Hematopoietic multipotent progenitor cell treated with erythropoietin and hydrocortisone succinate and interleukin-3 and kit ligand, for 8 days (in vitro differentiated cells): ENCODE measurements at places on chromosomes 13 and 19.

GRCh38 chr13:27188239-27188638 lies 16.6 kb upstream of the USP12 start:
- DNase-seq = no peak

DNA sequence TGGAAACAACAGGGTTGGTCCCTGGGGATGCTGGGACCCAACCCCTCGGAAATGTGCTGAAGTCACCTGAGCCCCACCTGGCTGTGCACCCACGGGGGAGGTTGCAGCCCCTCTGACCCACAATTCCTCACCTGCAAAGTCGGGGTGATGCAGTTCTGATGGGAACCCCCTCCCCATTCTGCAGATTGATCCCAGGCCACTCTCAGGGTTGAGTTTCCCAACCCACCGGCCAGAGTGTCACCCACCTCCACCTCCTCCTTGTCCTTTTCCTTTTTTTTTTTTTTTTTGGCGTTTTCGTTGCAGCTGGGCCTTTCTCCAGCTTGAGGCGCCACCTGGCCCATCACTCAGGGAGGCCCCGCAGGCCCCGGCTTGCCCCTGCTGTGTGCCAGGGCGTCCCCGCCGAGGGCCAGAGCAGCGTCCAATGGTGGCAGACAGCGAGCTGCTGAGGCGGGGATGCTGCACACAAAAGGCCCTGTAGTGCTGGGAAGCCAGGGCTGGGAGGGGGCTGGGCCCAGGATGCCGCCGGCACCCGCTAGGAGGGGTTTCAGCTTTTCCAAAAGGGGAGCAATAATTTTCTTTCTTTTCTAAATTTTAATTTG lies 4.6 kb downstream of the PIK3R2 start:
- peak; percentile 55 for DNase-seq

- no peak for DNase-seq
Observed at GRCh38 chr13:113122550-113123225, at the start of gene F10. Gene F10 (plus strand): TSS chr13:113122799. CDS start chr13:113122856, 57 bp downstream.

GRCh38 chr13:26968431-26969341 lies 202.9 kb downstream of the USP12 start:
- DNase-seq = no peak

- DNase-seq = no peak
Observed at GRCh38 chr19:6772866-6773322, 386 bp downstream of the VAV1 start.

- DNase-seq = peak; percentile 51
Observed at GRCh38 chr13:62320129-62321108, 904.8 kb upstream of the PCDH20 start.

DNA sequence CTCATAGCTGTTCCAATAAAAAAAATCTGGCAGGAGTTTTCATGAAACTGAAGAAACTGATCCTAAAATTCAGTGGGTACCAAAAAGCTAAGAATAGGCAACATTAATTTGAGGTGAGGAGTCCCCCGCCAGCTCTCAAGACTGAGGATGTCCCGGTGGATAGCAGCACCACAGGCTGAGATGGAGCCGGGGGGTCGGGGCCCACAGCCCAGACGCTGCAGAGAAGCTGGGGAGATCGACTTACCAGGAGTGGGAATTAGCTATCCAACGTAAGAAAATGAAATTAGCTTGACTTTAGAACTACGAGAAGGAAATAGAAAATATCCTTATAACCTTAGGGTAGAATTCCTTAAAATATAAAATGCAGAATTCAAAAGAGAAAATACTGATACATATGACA lies 23.2 kb upstream of the DCUN1D2 start:
- no peak for DNase-seq

- no peak for DNase-seq
Observed at GRCh38 chr19:6056801-6057650, 53.3 kb downstream of the RFX2 start.

GRCh38 chr19:46772170-46773017 lies 16.0 kb downstream of the SLC1A5 start:
- no peak for DNase-seq

GRCh38 chr19:35144600-35145436 lies 1.8 kb downstream of the FXYD7 start:
- peak; percentile 72 for DNase-seq

DNA sequence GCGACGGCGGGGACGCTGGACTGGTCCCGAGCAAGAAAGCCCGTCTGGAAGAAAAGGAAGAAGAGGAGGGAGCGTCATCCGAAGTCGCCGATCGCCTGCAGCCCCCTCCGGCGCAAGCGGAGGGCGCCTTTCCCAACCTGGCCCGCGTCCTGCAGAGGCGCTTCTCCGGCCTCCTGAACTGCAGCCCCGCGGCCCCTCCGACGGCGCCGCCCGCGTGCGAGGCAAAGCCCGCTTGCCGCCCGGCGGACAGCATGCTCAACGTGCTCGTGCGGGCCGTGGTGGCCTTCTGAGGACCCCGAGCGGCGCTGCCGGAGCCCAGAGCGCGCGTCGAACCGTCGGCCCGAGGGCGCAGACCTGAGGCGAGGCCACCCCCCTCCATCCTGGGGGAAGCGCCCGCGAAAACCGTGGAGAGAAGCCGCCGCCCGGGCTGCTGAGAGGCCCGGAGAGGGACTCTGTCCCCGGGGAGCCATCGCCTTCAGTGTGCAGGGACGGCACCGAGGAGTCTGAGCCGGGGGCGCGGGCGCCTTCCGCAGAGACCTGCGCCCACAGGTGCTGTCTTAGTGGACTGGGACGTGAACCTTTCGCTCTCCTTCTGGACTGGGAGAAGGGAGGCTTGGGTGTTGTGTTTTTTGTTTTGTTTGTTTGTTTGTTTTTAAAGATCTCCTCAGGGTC lies 3.5 kb downstream of the IER2 start:
- peak; percentile 42 for DNase-seq

GRCh38 chr19:19531951-19532805 lies 3.5 kb downstream of the YJEFN3 start:
- DNase-seq = peak; percentile 69

GRCh38 chr19:3108775-3109174 lies 14.6 kb downstream of the GNA11 start:
- DNase-seq = peak; percentile 70

DNA sequence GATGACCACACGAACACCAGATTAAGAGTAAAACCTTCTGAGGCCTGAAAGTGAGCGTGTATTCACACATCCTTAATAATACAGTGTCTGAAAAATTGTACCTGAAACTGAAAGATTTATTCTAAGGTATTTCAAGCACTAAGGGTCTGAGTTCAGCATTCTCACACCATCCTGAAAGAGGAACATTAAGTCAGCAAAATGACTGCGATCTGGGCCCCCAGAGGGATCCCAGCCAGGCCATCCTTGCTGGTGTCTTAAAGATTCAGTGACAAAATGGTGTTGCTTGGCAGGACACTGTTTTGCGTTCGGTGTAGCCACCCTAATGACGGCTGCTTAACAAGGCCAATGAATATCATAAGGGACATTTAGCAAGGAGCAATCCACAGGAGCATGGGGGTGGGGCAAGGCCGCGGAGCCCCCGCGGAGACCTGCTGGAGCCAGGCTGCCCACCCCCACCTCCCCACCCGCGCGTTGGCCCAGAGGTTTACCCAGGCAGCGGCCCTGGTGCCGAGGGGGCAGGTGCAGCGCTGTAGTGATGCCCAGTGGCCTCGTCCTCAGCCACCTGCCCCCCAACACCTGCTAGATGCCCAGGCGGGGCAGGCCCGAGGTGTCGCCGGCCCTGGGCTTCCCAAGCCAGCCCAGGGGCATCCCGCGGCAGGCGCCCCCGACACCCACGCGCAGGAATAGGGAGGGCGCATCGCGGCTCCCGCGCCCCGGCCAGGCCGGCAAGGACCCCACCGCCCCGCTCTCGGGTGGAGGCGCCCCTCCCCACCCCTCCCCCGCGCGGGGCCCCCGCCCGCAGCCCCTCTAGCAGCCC lies 742 bp downstream of the NALCN start:
- DNase-seq = no peak

GRCh38 chr19:42287017-42287826 lies 14.7 kb upstream of the PRR19 start:
- no peak for DNase-seq

DNA sequence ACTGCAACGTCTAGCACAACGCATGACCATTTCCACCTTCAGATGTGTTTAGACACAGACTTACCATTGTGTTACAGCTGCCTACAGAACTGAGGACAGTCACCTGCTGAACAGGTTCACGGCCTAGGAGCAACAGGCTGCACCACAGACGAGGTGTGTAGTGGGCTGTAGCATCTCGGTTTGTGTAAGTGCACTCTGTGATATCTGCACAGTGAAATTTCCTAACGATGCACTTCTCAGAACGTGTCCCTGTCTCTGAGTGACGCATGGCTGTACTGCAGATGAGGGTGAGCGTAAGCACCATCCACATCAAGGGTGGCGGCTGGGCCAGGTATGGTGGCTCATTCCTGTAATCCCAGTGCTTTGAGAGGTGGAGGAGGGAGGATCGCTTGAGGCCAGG lies 15.2 kb downstream of the DCUN1D2 start:
- no peak for DNase-seq

DNA sequence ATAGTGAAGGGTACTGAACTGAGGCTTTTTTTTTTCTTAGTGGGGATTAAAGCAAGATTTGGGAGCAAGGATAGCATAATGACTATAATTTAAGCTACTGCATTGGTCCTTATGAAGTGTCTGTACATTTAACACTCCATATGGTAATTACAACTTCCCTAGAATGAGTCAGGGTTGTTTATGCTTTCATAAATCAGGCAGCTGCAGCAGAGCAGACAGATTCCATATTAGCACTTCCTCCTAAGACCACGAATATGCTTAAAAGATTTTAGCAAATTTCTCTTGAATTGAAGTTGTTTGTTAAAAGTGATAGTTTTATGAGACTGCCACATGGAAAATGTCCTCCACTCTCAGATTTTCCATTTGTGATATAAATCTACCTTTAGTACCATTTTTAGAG lies 401.1 kb upstream of the SPRY2 start:
- DNase-seq = no peak

DNA sequence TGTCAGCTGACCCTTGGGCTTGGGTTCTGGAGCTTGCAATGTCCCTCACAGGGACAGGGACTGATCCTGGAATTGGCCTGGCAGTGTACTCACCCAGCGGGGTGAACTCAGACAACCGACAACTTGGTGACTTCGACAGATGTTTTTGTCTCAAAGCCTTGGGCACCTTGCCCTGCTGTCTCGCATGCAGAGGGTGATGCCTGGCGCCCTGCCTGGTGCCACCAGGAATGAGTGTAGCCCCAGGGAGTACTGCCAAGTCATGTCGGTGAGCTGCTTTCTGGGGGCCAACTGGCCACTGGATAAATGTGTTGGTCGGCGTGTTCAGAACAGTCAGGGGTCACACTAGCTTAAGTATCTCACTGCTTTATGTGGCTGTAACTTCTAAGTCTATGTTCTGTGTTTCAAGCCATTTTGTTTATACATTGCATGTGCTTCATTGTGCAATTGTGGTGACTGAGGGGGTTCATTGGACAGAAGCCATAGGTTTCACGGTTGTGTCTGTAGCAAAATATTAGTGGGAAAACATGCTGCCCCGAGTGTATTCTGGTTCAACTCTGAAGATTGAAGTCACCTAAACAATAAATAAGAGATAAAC lies 96.3 kb upstream of the TNFSF11 start:
- no peak for DNase-seq

- no peak for DNase-seq
Observed at GRCh38 chr13:73325723-73326558, 267.1 kb downstream of the KLF5 start.

GRCh38 chr13:99361197-99361596 lies 54.0 kb upstream of the GPR183 start:
- DNase-seq = no peak

GRCh38 chr13:21006141-21007005 lies 55.0 kb downstream of the LATS2 start:
- DNase-seq = no peak

DNA sequence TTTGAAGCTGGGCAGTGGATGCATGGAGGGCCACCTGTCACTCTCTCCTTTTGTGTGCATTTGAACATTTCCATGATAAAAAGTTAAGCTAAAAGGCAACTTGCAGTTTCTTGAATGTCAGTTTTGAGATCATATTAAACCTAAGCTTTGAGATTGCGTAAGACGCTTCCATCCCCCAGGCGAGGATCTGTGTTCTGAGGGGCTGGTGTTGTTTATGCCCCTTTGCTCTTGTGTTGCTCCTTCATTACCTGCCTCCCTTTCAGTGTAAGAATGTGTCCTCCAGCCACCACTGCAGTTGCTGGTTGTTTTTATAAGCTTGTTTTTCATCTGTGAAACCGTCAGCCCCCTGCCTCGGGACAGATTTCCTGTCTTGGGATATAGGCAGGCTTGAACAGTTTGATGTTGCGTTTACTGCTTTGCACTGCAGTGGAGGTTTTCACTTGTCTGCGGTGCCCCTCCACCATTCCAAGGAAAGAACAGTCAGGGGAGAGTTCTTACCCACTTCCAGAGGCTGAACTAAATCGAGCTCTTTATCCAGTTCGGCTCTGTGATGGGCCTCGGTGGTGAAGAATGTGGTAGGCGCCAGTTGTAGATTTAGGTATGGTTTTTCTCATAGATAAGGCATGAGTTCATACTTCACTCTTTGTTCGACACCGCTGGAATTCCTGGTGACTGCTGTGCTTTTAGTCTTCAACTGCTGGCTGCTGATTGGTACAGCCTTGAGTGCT lies 96.8 kb downstream of the ARHGEF7 start:
- DNase-seq = no peak

GRCh38 chr13:42707586-42707985 lies 73.8 kb upstream of the FAM216B start:
- no peak for DNase-seq

DNA sequence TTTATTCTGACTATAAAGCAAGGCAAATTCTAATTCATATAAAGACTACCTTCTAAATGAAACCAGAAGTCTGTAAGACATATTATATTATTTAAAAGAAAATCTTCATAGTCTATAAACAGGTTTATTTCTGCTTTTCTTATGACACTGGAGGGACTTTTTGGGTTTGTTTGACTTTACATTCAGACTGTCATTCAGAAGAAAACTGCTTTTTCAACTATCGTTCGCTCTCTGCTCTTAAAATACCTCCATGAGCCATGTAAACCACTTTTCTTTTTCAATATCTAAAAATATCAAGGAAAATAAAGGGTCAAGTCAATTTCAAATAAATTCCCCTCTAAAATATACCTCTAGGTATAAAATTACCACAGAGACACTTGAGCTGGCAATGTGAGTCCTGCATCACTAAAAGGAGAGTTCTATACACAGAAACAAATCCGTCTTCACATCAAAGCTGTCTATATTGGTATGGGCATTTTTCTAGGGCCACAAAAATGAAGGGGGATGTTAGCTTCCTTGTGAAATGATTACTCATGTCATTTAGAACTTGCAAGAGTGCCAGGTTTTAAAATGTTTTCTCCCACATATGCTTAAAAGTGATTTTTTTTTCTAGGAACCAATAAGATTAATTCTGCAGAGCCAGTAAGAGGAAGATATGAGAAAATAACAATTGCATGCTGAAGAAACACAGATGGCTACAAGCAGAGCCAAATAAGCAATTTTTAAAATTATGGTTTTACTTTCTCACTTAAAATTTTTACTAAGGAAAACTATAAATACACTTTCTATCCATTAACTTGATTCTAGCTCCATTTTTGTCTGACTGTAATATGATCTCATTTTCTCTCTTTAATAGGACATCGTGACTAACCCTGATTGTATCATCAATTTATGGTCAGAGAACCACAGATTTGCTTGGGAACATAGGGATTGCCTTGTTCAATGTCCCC lies 181.8 kb downstream of the TBC1D4 start:
- no peak for DNase-seq
